ENCODE measurements at places on chromosomes 3 and 15.

DNA sequence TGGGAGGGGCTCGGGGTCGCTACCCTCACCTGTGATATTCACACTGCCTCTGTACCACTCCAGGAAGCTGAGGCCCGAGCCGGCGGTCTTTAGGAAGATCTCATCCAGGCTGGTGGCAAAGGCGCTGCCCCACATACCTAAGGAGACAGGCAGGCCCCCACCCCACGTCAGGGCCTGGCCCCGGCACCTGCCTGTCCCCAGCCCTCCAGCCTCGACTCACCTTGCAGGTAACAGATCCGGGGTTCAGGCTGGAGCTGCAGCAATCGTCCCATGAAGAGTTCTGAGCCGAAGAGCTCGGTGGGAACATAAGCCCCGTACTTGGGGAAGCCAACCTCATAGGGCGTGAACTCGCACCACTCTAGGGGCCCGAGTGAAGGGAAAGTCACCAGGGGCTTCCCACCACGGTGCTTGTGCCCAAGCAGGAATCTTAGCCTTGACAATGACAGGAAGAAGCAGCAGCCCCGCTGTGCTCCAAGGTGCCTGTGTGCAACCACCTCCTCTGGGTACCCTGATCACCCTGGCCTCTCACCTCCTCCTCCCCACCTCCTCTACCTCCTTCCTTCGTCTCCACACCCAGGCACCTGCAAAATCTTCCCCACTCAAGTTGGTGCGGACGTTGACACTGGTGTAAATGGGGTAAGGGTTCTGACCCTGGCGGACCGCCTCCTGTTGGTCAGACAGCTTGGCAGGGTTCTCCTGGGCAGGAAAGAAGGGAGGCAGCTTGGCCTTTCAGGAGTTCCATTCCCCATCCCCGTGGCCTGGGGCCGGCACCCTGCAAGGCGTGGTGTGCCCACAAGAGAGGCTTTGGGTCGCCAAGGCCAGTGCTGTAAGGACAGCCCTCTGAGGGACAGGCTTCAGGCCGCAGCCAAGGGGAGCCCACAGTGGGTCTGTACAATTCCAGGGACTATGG lies 10.6 kb downstream of the PLA2G4F start:
- H3K4me1 ChIP-seq = no peaks in the 10 kb centered on the region
- H3K36me3 ChIP-seq = no peaks in the 10 kb centered on the region
- H3K4me3 ChIP-seq = no peak overlapping the region
- no peaks in the 10 kb centered on the region for H3K27me3 ChIP-seq

DNA sequence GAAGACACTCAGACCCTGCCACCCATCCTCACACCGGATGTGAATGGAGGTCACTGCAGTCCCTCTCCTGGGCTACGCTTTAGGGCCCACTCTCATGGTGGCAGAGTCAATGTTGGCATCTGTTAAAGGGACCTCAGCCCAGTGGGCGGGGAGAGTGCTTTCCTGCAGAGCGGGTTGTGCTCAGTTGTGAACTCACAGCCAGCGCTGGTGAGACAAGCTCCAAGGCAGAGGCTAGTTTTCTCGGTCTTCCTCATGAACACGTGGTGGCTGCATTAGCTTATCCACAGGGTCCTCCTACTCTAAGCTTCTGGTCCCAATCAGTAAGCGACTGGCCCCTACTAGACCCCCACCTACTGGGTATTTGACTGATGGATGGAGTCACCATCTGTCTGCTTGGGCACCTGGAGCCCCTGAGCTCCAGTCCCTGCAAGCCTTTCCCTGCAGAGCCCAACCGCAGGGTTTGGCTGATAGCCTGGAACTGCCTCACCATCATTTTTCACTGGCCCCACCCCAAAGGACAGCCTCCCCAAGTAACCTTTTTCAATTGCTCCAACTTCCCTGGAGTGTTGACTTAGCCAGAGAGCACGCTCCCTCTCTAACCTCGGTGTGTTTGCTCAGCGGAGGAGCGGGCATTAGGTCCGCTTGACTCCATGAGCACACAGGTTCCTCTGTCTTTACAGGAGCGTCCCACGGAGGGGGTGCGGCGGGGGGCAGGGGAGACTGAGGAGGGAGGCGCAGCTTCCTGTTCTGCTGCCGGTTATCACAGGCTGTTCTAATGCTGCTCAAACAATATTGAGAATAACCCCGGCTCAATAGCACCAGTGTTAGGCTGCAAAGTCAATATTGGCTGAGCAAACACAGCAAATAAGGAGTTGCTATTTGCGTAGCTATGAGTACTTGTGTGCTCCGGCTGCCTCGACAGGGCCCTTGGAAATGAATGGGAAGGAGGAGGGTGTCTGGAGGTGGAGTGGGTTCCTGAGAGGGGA lies 141.7 kb downstream of the RPLP1 start:
- no peaks in the 10 kb centered on the region for H3K36me3 ChIP-seq
- H3K27ac ChIP-seq = peak overlapping the region; percentile 88
- no peak overlapping the region for H3K4me3 ChIP-seq
- peaks cover 30% of the 10 kb centered on the region for H3K4me1 ChIP-seq
- DNase-seq = peak; percentile 95

- DNase-seq = no peak
- H3K36me3 ChIP-seq = no peaks in the 10 kb centered on the region
- no peak overlapping the region for H3K4me3 ChIP-seq
Observed at GRCh38 chr15:58699769-58700168, 49.7 kb downstream of the ADAM10 start.

DNA sequence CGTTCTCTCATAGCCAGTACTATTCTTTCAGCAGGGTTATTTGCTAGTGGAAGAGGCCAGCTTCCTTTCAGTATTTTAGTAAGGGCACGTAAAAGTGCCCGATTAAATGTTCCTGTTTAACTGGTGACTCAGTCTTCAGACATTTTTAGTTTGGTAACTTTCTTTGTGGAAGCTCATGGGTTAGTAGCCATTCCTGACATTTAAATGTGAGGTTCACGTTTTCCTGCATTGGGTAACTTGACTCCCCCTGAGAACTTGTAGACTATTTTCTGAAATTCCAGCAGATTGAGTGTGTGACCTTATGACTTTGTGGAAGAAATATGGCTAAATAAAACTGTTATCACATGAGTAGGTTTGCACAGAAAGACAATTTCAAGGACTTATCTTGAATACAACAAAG lies 16.9 kb downstream of the ABHD2 start:
- H3K27ac ChIP-seq = peak overlapping the region; percentile 61
- peaks cover 50% of the 10 kb centered on the region for H3K4me1 ChIP-seq
- peaks cover 2% of the 10 kb centered on the region for H3K36me3 ChIP-seq

DNA sequence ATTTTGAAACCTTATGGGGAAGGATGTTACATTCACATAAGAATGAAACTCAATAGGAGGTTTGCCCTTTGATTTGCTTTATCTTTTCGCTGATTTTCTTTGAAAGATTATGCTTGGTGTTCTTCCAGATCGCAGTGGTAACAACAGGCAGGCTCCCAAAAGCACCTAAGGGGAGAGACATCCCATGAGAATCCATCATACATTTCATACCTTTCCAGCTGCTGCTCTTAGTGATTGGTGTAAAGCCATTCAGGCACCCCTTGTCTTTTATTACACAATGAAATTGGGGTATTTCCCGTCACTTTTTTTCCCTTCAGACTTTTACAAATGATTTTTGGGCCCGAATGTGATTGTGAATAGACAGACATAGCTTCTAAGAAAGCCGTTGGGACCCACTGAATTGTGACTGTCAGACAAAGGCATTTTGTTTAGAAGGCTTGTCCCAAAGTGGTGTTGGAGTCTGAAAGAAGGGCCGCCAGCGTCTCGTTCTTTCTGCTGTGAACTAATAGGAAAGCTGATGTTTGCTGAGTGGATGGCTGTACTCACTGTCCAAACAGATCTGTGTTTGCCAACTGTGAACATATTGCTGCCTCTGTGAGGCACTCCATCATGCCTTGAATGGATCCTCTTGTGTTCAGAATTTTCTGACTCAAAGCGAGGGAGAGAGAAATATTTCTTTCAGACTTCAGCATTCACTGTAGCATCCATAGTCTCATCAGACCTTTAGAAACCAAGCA lies 164.3 kb downstream of the FNDC3B start:
- no peaks in the 10 kb centered on the region for H3K27me3 ChIP-seq
- DNase-seq = no peak
- H3K4me3 ChIP-seq = no peak overlapping the region

DNA sequence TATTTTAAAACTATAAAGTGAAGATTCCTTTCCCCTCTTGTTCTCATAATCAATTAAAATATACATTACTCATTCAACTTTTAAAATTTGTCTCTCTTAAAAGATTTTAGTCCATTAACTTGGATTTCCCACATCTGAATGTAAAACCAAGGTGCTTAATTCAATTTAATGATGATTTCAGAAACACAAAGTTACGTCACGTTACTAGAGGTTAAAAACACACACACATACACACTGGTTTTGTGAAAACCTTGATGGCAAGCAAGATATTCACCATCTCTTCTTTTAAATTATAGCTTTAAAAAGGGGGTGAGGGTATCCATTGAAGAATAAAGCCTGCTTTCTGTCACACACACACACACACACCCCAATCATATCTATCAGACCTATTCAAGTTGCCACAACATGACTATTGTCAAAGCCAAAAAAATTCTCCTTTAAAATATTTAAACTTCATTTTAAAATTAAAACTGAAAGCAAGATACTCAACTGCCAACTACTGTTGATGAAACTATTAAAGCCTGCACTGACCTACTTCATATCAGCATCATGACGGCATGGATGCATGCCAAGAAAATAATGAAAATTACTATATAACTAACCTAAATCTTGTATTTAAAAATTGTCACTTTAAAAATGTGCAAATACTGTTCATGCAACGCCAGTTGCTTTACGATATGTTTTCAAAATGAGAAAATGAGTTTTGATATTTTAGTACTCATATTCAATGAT lies 2.1 kb downstream of the RFX7 start:
- DNase-seq = no peak
- no peaks in the 10 kb centered on the region for H3K36me3 ChIP-seq
- no peaks in the 10 kb centered on the region for H3K27me3 ChIP-seq
- H3K4me1 ChIP-seq = peaks cover 24% of the 10 kb centered on the region

GRCh38 chr3:96813134-96813819 lies 1.1 kb upstream of the EPHA6 start:
- H3K4me3 ChIP-seq = peak overlapping the region; percentile 48
- H3K4me1 ChIP-seq = peaks cover 11% of the 10 kb centered on the region
- H3K36me3 ChIP-seq = no peaks in the 10 kb centered on the region
- peaks cover 50% of the 10 kb centered on the region for H3K27me3 ChIP-seq
- H3K27ac ChIP-seq = no peak overlapping the region
- DNase-seq = peak; percentile 84

- H3K4me1 ChIP-seq = no peaks in the 10 kb centered on the region
- H3K27ac ChIP-seq = no peak overlapping the region
- DNase-seq = no peak
- H3K4me3 ChIP-seq = no peak overlapping the region
- H3K27me3 ChIP-seq = no peaks in the 10 kb centered on the region
- no peaks in the 10 kb centered on the region for H3K36me3 ChIP-seq
Observed at GRCh38 chr15:48021336-48022086, 99.3 kb upstream of the SLC24A5 start.
